Bronchial epithelial cell (primary cell): ENCODE measurements at places on chromosomes 2 and 18. TPM values are rescaled to one million over a fixed set of nuclear protein-coding genes. Genes with fewer than 3 reads are reported as not detected.

Gene LRRC30
- not detected in 2 replicates for total RNA-seq

Gene SPATA3
- not detected in 2 replicates for total RNA-seq

Gene HSPE1
- total RNA-seq: 76.7 and 83.7 TPM in 2 replicates

Gene PID1
- total RNA-seq: 3.2 and 9.5 TPM in 2 replicates

Gene RNF144A
- 0.13 and 0.26 TPM in 2 replicates for total RNA-seq
